Activated CD8-positive, alpha-beta memory T cell treated with anti-CD3 and anti-CD28 coated beads, Interleukin-2, amount 10 ng/mL, durations not matched to agents 7 days and 5 days (primary cell): ENCODE measurements at places on chromosomes 7 and 10.

DNA sequence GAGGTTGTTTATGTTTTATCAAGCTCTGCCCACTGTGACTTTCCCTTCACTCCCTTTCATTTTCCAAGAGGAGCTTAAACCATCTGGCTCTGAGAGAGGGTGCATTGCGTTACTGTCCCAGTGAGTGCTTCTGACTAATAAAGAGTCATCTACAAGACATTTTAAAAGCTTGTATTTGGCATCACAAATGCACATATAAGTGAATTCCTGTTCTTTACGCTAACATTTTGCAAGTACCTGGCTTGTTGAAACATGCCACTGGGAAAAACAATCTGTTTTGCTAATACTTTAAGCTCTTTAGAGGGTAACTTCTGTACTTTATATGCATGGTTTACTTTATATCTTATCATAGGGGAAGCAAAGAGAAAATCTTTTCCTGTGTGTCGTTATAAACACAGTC is 534.6 kb upstream of the POM121L12 start:
- no peaks in the 10 kb centered on the region for H3K27me3 ChIP-seq
- H3K4me1 ChIP-seq, result no peaks in the 10 kb centered on the region
- no peak overlapping the region for H3K4me3 ChIP-seq

DNA sequence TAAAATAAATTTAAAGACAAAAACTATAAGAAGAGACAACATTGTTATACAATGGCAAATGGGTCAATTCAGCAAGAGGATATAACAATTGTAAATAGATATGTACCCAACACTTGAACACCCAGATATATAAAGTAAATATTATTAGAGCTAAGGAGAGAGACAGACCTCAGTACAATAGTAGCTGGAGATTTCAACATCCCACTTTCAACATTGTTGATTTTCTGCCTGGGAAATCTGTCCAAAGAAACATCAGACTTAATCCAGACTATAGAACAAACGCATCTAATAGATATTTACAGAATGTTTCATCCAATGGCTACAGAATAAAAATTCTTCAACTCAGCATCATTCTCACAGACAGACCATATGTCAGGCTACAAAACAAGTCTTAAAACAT is 256.1 kb downstream of the GRM8 start:
- H3K36me3 ChIP-seq, result no peaks in the 10 kb centered on the region
- no peak overlapping the region for H3K27ac ChIP-seq
- no peak for DNase-seq

DNA sequence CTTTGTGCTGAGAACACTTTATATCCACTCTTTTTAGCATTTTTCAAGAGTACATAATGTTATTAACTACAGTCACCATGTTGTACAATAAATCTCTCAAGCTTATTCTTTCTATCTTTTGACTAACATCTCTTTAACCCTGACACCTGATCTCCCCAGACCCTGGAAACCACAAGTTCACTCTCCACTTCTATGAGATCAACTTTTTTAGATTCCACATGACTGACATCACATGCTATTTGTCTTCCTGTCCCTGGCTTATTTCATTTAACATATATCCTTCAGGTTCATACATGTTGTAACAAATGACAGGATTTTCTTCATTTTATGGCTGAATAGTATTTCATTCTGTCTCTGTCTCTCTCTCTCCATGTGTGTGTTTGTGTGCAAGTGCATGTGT is 15.5 kb downstream of the SLC13A1 start:
- H3K27ac ChIP-seq, result no peak overlapping the region
- H3K36me3 ChIP-seq, result no peaks in the 10 kb centered on the region
- H3K4me3 ChIP-seq, result no peak overlapping the region
- no peaks in the 10 kb centered on the region for H3K4me1 ChIP-seq
- H3K27me3 ChIP-seq, result no peaks in the 10 kb centered on the region
- DNase-seq, result no peak

- no peak for DNase-seq
- H3K36me3 ChIP-seq, result no peaks in the 10 kb centered on the region
- no peak overlapping the region for H3K27ac ChIP-seq
- H3K27me3 ChIP-seq, result peaks cover 24% of the 10 kb centered on the region
These were observed 135.1 kb downstream of the RAB11FIP2 start for GRCh38 chr10:117911684-117912083.

GRCh38 chr7:39392151-39392550 is 174.1 kb upstream of the YAE1 start:
- DNase-seq, result no peak
- no peak overlapping the region for H3K27ac ChIP-seq
- H3K4me1 ChIP-seq, result no peaks in the 10 kb centered on the region
- no peaks in the 10 kb centered on the region for H3K36me3 ChIP-seq
- H3K27me3 ChIP-seq, result peaks cover 34% of the 10 kb centered on the region

DNA sequence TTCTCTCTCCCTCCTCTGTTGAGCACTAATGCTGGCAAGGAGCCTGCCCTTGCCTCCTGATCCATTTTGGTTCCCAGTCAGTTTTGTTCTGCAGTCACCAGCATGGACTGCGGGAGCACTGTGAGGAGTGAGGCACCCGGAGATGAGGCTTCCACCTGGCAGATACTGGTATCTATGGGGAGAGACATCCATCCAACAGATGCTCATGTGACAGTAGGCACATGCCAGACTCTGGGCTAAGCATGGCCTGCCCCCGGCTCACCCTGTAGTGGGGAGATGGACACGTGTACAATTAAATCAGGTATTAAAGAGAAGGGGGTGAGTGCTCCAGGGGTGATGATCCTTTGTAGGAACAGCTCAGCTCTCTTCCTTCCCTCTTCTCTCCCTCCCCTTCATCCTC is 74.0 kb upstream of the PODXL start:
- H3K27me3 ChIP-seq, result peaks cover 18% of the 10 kb centered on the region
- DNase-seq, result no peak
- H3K36me3 ChIP-seq, result no peaks in the 10 kb centered on the region
- no peak overlapping the region for H3K4me3 ChIP-seq
- H3K4me1 ChIP-seq, result no peaks in the 10 kb centered on the region

GRCh38 chr10:71004176-71005075 is 116.1 kb upstream of the PCBD1 start:
- no peaks in the 10 kb centered on the region for H3K4me1 ChIP-seq
- DNase-seq, result no peak
- no peaks in the 10 kb centered on the region for H3K36me3 ChIP-seq
- H3K27me3 ChIP-seq, result peaks cover 14% of the 10 kb centered on the region
- no peak overlapping the region for H3K27ac ChIP-seq

- no peak for DNase-seq
- no peaks in the 10 kb centered on the region for H3K4me1 ChIP-seq
- H3K27ac ChIP-seq, result no peak overlapping the region
- peaks cover 2% of the 10 kb centered on the region for H3K27me3 ChIP-seq
These were observed 116.6 kb upstream of the RSU1 start for GRCh38 chr10:16933783-16934182.

DNA sequence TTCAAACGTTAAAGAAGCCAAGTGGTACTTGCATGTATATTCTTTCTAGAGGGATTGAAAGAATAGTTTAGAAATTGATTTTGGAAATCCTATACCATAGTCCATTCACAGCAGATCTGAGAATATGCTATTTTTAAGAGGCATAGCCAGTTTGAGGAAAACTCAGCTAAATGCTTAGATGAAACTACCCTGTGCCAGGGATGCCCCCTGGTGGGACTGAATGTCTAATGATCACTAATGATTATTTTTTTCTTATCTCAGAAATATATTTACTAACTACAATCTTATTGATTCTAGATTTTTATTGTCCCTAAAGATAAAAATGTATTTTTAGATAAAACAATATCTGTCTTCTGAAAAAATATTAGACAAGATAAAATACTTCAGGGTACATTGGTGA is 844.9 kb upstream of the PHF14 start:
- no peaks in the 10 kb centered on the region for H3K36me3 ChIP-seq
- H3K4me3 ChIP-seq, result no peak overlapping the region
- H3K27ac ChIP-seq, result no peak overlapping the region
- DNase-seq, result no peak
- no peaks in the 10 kb centered on the region for H3K4me1 ChIP-seq

DNA sequence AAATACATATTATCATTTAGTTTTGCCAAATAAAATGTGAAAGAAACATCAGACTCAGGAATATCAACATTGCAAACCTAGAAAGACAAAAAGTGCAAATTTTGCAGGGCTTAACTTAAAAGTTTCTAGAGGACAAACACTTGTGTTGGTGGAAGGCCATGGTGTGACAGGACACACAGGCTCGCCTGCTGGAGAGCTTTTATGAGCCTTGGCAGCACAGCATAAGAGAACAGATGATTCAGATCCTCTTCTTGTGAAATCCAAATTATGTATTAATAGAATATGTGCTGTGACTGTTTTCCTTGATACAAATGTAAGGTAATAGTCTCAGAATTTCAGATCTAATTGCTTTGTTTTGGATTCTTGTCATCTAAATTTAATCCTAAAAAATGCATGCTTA is 72.9 kb upstream of the ABCB5 start:
- H3K27ac ChIP-seq, result no peak overlapping the region
- no peak overlapping the region for H3K4me3 ChIP-seq
- H3K27me3 ChIP-seq, result no peaks in the 10 kb centered on the region
- H3K4me1 ChIP-seq, result peaks cover 4% of the 10 kb centered on the region
- no peak for DNase-seq
- H3K36me3 ChIP-seq, result no peaks in the 10 kb centered on the region

DNA sequence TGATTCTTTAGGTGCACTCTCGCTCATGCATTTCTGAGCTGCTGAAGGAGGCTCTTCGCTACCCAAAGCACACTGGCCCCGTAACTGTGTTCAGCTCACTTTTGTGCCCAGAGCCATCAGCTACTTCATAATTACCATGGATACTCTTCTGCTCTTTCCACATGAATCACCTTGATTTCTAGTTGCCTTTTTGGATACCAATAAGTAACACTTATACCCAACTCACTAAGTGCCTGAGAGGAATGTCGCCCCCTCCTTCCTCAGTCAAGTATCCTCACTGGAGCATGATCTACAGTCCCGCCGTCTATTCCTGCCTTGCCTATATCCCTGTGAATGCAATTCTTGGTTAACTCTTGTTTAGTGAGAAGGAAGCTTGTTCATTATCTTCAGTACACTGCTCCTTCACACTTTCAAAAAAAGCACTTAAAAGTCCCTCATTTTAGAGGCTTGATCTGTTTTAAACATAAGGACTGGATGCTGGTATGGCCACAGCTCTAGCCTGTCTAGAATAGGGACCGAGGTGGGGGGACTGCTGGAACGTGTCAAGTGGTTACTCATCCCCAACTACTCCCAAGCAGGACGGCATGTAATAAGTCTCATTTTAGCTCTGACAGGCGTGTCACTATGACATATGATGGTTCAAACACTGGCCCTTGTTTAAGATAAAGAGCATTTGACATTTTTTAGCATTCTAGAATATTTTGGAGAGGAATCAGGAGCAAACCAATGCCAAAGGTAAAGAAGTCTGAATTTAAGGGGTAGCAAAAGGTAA is 23.7 kb downstream of the SVIL start:
- DNase-seq, result no peak
- no peaks in the 10 kb centered on the region for H3K27me3 ChIP-seq
- H3K36me3 ChIP-seq, result no peaks in the 10 kb centered on the region
- no peak overlapping the region for H3K4me3 ChIP-seq

- H3K4me3 ChIP-seq, result no peak overlapping the region
- peak; percentile 47 for DNase-seq
- H3K27me3 ChIP-seq, result no peaks in the 10 kb centered on the region
- H3K36me3 ChIP-seq, result peaks cover 54% of the 10 kb centered on the region
- H3K4me1 ChIP-seq, result peaks cover 44% of the 10 kb centered on the region
These were observed 7.0 kb downstream of the AIMP2 start for GRCh38 chr7:6015917-6016652.

GRCh38 chr7:43492896-43493295 is 90.0 kb upstream of the STK17A start:
- no peak for DNase-seq
- no peak overlapping the region for H3K4me3 ChIP-seq
- no peaks in the 10 kb centered on the region for H3K36me3 ChIP-seq
- peaks cover 30% of the 10 kb centered on the region for H3K27me3 ChIP-seq

DNA sequence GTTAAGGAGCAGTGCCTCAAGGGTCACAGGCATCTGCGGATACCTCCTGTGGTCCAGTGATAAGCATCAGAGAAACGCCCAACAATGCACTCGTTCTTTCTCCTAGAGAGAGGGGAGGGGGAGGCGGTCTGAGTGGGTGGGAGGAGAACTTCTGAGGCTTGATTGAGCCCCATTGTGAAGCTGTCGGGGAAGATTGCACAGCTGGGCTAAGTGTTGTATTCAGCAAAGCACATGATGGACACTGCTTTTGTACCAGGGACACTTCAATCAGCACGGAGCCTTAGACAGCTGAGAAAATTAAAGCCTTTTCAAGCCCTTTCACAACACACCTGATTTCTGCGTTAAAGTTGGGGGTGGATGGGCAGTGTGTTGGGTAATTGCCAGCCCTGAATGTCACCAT is 230.3 kb upstream of the GHITM start:
- peaks cover 12% of the 10 kb centered on the region for H3K4me1 ChIP-seq
- no peak overlapping the region for H3K4me3 ChIP-seq
- no peaks in the 10 kb centered on the region for H3K27me3 ChIP-seq
- DNase-seq, result no peak
- H3K36me3 ChIP-seq, result no peaks in the 10 kb centered on the region
- no peak overlapping the region for H3K27ac ChIP-seq

DNA sequence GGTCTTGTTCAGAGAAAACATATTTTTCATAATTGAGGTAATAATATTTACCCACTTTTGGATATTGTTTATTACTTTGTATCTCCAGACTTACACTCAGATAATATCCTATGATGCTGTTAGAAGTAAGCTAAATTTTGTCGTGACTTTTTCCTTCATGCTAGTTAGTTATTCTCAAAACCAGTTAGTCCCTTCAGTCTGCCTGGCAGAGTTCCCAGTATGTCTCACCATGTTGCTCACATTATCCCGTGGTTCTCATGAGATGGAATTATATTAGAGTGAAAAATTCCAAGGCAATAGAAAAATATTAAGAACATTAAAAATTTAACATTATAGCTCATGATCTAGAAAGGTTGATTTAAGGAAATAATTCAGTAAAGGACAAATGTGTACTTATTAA is 81.5 kb upstream of the SMIM30 start:
- H3K4me3 ChIP-seq, result no peak overlapping the region
- no peak overlapping the region for H3K27ac ChIP-seq
- peaks cover 2% of the 10 kb centered on the region for H3K4me1 ChIP-seq
- no peaks in the 10 kb centered on the region for H3K36me3 ChIP-seq
- H3K27me3 ChIP-seq, result peaks cover 6% of the 10 kb centered on the region
- DNase-seq, result no peak
